Keratinocyte (primary cell): ENCODE measurements at places on chromosomes 2 and 18.
A peak's percentile ranks its signal among the peaks of the same experiment; 100 is the strongest.

- DNase-seq: no peak
Measured at GRCh38 chr2:235143789-235144188, 192.0 kb downstream of the SH3BP4 start.

DNA sequence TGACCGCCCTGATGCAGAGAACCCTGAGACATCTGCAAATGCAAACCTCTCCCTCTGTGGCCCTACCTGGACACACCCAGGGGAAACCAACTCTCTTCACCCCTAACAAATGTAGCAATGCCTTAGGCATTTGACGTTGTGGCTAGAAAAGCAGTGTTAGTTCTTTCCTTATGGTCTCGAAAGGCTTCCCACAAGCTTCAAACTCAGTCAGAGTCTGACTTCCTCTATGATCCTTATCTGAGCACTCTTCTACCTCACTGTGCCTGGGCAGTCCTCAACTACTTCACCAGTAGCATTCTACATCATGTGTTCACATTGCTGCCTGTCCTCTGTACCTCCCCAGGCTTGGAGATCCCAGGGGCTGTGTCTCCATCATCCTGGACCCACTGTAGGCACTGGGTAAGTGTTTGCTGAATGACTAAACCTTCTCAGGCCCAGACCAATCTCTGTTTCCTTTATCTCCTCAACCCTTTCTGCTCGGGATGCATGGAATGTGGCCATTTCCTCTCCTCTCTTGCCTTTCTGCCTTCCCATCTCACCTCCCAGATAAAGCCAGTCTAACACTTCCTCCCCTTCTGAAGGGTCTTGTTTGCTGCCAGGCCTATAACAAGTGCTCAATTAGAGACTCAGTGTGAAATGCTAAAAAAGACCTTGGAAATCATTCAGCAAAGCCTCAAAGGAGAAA, 91.7 kb upstream of the ACAA2 start:
- no peak for DNase-seq

GRCh38 chr2:10193851-10194820, 71.6 kb downstream of the RRM2 start:
- no peak for DNase-seq

GRCh38 chr2:226788064-226788463, 11.6 kb downstream of the IRS1 start:
- DNase-seq: no peak

GRCh38 chr2:185757356-185757755, 18.8 kb downstream of the FSIP2 start:
- DNase-seq: no peak

- DNase-seq: no peak
Measured at GRCh38 chr18:31329787-31330438, 12.0 kb downstream of the DSG1 start.

DNA sequence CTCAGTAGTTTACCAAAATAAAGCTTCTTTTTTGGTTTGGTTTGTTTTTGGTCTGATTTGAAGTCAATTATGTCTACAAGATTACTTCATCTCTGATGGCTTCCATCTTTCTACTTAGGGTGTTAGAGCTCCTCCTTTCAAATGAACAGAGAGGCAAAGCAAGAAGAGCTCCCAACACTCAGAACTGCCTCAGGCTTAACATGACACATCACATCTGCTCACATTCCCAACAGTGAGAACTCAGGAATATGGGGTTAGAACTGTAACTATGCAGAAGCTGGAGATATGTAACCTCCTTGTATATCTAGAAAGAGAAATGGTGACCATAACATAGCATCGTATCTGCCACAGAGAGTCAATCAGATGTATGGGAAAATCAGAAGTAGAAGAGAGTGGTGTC, 11.4 kb upstream of the LRATD1 start:
- DNase-seq: peak; percentile 69

DNA sequence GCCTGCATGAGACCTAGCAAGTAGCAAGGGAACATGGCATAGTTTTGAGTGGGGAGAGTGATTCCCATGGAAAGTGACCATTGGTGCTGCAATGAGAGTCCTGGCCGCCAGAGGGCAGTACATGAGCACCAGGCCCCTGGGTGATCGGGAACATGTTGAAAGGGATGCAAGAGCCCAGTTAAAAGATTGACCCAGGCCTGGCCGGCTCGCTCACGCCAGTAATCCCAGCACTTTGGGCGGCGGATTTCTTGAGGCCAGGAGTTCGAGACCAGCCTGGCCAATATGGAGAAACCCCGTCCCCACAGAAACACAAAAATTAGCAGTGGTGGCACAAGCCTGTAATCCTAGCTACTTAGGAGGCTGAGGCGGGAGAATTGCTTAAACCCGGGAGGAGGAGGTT, 22.2 kb downstream of the FAP start:
- DNase-seq: no peak

- DNase-seq: no peak
Measured at GRCh38 chr2:73272270-73272669, 12.0 kb downstream of the FBXO41 start.

GRCh38 chr18:31652357-31652756, 32.0 kb downstream of the B4GALT6 start:
- no peak for DNase-seq

DNA sequence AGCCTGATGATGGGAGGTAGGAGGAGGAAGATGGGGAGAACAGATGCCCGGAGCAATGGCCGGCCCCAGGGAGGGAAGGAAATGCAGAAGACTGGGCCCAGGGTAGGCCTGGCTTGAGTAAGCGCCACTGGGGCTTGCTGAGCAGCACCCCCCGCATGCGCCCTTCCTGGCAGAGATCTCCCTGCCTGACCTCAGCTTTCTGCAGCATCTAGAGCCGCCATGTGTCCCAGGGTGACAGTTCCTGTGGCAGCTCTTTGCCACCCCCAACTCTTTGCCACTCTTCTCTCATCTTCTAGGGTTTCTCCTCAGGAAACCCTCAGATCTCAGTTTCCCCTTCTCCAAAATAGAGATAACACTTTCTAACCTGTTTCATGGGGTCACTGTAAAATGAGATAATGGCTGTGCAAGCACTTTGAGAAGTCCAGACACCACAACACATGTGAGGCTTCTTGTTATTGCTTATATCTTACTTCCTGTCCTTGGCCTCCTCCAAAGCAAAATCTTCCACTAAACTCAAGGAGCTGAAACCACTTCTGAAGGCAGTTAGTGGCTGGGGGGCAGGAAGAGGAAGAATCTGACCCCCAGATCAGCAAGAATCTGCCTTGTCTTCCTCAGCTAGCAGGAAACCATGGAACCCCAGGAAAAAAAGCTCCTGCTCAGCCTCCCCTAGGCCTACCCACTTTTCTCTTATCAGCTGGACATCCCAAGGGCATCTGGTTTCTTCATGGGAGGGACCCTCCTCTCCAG, 64.9 kb downstream of the EPAS1 start:
- DNase-seq: no peak

DNA sequence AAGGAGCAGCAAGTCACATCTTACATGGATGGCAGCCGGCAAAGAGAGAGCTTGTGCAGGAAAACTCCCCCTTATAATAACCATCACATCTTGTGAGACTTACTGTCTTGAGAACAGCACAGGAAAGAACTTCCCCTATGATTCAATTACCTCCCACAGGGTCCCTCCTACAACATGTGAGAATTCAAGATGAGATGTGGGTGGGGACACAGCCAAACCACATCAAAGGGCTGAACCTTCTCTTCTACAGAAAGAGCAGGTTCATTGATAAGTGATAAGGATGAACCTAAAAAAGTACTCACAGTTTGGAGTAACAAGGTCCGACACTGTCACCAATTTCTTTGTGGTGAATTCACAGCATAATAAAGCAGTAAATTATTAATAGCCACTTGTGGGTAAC, 422.2 kb upstream of the FSIP2 start:
- DNase-seq: no peak

GRCh38 chr2:65636024-65636423, 203.6 kb upstream of the SPRED2 start:
- no peak for DNase-seq
